Breast epithelium (tissue), 4 donors: ENCODE measurements at places on chromosomes 6 and 20. TPM values are rescaled to one million over a fixed set of nuclear protein-coding genes. Genes with fewer than 3 reads are reported as not detected.

PTCHD4 gene
- 1.9 TPM for total RNA-seq

CRISP2 gene
- not detected for total RNA-seq

PI3 gene
- total RNA-seq, result 5.9 TPM

ZC2HC1B gene
- total RNA-seq, result not detected

SCGN gene
- total RNA-seq, result not detected

TSPO2 gene
- not detected for total RNA-seq

FILIP1 gene
- total RNA-seq, result 2.9 TPM

HLA-DQA1 gene
- total RNA-seq, result 15.0 TPM

CDH26 gene
- total RNA-seq, result 2.1 TPM

ZSCAN31 gene
- total RNA-seq, result 4.6 TPM

HTR1E gene
- not detected for total RNA-seq
